ENCODE measurements at places on chromosomes 2 and 18.

DNA sequence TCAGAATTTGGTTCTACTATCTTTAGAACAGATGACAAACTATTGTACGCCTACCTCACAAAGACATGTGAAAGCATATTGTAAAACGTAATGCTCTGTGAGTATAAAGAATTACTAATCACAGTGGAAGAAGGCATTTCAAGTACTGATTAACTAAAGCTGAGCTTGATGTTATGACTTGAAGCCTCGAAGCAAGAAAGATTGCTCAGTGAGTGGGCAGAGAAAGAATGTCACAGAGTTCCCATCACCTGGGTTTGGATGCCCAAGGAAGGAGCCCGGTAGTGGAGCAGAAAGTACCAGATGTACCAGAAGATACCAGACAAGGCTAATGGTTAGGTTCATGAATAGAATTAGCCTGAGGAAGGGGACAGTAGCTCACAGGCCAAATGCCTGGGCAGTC lies 39.5 kb upstream of the FAM110C start:
- DNase-seq: no peak

GRCh38 chr2:15913146-15913545 lies 27.2 kb upstream of the MYCN start:
- no peak for DNase-seq

DNA sequence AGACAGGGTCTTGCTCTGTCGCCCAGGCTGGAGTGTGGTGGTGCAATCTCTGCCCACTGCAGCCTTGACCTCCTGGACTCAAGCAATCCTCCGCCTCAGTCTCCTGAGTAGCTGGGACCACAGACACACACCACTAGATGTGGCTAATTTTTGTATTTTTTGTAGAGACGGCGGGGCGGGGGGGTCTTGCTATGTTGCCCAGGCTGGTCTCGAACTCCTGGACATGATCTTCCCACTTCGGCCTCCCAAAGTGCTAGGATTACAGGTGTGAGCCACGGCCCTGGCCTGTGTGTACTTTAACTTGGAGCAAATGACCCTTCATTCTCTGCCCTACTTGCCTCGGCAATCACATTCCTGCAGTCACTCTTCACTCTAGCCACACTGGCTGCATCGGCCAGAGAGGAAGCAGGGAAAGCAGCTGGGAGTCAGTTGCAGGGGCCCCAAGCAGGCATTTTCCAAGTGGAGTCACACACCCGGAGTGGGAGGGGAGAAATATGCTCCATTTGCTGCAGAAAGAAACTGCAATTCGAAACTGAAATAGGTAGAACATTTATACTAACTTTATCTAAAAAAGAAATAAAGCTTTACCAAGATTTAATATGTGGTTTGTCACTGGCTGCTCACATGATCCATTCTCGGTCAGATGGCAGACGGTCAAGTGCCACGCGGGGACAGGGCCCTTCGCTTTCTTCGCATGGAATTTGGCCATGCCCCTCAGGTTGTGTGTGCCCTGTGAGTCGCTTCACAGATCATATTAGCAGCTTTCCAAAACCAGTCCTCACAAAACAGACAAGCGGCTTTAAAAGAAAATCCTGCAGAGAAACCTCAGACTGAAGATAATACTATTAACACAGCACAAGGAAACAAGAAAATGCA lies 37.1 kb downstream of the FAM161A start:
- DNase-seq: no peak

- no peak for DNase-seq
These were observed 35.1 kb downstream of the CTDP1 start for GRCh38 chr18:79714531-79715240.

- no peak for DNase-seq
These were observed at the start of gene MAP3K19 for GRCh38 chr2:135047300-135047699. MAP3K19 (minus strand) TSS chr2:135047447; CDS start chr2:135024647, 22,800 bp downstream.

DNA sequence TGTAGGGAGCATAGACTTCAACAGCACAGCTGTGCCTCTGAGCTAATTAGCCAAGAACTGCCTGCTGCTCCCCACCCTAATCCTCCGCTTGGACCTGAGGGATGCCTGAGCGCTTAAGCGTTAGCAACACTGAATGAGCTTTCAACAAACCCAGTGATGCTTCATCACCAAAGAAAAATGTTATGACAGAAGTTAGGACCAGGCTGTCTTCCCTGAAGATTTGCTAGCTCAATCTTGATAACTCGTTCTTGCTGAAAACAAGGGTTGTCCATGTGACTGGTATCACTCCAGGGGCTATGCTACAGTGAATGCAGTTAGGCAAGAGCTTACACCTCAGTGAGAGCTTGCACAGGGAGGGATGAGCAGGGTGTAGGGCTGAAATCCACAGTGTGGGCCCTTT lies 190.7 kb upstream of the SIX2 start:
- no peak for DNase-seq

- DNase-seq: no peak
These were observed 6.5 kb downstream of the RNF103 start for GRCh38 chr2:86617153-86617552.

DNA sequence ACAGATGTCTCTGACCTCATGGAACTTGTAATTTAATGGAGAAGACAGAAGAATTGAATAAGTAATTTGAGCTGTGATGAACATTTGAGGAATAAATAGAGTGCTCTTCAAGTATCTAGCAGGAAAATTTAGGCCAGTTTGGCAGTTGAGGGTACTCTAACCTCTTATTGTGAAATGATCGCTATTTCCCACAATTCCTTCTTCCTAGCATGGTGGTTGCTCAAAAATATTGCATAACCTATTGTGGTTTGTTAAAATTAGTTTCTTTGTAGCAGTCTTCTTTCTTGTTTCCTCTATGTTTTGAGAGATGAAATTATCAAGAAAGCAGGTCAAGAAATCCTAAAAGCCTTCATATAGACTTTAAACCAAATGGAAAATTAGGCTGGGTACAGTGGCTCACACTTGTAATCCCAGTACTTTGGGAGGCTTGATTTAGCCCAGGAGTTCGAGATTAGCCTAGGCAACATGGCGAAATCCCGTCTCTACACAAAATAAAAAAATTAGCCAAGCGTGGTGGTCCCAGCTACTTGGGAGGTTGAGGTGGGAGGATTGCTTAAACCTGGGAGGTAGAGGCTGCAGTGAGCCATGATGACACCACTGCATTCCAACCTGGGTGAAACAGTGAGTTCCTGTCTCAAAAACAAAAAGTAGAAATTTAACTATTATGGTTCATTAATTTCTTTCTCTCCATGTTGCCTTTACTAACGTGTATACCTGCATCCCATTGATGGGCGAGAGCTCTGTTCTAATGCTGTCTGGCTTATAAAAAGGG lies 58.7 kb downstream of the RBKS start:
- no peak for DNase-seq

GRCh38 chr2:237118025-237118424 lies 32.3 kb downstream of the COPS8 start:
- no peak for DNase-seq

DNA sequence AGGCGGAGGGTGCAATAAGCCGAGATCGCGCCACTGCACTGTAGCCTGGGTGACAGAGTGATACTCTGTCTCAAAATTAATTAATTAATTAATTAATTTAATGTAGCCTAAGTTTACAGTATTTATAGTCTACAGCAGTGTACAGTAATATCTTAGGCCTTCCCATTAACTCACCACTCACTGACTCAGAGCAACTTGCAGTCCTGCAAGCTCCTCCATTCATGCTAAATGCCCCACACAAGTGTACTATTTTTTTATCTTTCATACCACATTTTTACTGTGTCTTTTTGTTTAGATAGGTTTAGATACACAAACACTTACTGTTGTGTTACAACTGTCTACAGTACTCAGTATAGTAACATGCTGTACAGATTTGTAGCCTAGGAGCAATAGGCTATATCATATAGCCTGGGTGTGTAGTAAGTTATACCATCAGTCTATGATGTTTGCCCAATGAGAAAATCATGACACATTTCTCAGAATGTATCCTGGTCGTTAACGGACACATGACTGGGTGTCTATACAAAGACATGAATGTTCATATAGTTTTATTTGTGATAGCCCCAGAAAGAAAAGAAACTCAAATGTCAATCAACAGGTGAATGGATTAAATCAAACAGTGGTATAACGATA lies 15.8 kb upstream of the RNU2-63P start:
- no peak for DNase-seq

- DNase-seq: no peak
These were observed 7.1 kb downstream of the HOXD8 start for GRCh38 chr2:176136374-176137251.

GRCh38 chr2:3214806-3215404 lies 162.7 kb downstream of the EIPR1 start:
- DNase-seq: no peak

GRCh38 chr18:34322365-34323289 lies 97.9 kb upstream of the NOL4 start:
- DNase-seq: peak; percentile 59

- DNase-seq: peak; percentile 62
These were observed 222.6 kb upstream of the LRRTM1 start for GRCh38 chr2:80527119-80527518.

- DNase-seq: no peak
These were observed 35.5 kb downstream of the ACVR1 start for GRCh38 chr2:157840568-157841156.

GRCh38 chr2:238956676-238957075 lies 108.8 kb downstream of the TWIST2 start:
- DNase-seq: no peak

GRCh38 chr18:46250084-46250811 lies 146.1 kb downstream of the HAUS1 start:
- peak; percentile 92 for DNase-seq

- DNase-seq: no peak
These were observed 42.1 kb downstream of the RNF152 start for GRCh38 chr18:61850756-61851155.

GRCh38 chr18:10291568-10291981 lies 162.9 kb upstream of the APCDD1 start:
- no peak for DNase-seq

DNA sequence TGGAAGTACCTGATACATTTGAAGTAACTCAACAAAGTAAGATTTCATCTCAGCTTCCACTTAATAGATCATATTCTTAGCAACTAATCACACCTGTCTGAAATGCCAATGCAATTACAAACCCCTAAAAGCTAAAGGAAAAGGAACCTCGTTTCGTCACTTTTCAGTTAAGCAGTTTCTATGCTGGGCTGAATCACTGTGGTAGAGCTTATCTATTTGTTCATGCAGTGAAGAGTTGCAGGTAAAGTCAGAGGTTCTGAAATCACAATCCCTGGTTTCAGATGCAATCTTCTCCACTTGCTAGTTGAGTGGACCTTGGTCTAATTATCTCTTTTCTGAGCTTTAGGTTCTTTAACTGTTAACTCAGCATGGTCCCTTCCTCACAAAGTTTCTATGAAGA lies 6.3 kb downstream of the HRH4 start:
- no peak for DNase-seq

DNA sequence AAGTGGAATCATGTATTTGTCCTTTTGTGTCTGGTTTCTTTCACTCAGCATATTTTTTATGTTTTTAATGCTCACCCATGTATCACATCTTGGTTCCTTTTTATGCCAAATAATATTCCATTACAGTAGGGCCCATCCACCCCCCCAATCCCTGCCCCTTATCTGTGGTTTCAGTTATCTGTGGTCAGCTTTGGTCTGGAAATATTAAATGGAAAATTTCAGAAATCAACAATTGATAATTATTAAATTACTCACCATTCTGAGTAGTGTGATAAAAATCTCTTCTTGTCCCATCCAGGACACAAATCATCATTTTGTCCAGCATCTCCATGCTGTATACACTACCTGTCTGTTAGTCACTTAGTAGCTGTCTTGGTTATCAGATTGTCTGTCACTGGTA lies 66.7 kb downstream of the BIRC6 start:
- no peak for DNase-seq

- no peak for DNase-seq
These were observed 381.9 kb upstream of the MC4R start for GRCh38 chr18:60754413-60755009.

GRCh38 chr2:75720525-75720924 lies 9.8 kb upstream of the GCFC2 start:
- no peak for DNase-seq

- DNase-seq: no peak
These were observed 10.0 kb upstream of the ADAM17 start for GRCh38 chr2:9565436-9566153.

DNA sequence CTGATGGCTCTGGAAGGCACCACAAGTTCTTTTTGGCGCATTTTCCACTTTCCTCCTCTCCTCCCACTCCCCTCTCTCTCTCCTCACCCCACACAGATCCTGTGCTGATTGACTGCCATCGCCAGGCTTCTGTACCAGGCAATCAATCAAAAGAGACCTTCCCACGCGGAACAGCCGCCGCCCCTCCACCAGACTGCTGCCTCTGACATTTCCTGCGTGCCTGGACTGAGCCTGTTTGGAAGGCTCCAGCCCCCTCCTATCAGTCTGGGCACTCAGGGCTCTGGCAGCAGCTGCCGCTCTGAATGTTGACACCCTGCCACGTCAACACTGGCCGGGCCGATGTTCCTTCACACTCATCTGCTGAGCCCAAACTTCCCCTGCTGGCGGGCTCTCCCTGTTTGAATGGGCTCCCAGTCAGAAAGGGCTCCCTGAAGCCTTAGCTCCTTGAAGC lies 467.7 kb downstream of the EPHA4 start:
- DNase-seq: no peak

DNA sequence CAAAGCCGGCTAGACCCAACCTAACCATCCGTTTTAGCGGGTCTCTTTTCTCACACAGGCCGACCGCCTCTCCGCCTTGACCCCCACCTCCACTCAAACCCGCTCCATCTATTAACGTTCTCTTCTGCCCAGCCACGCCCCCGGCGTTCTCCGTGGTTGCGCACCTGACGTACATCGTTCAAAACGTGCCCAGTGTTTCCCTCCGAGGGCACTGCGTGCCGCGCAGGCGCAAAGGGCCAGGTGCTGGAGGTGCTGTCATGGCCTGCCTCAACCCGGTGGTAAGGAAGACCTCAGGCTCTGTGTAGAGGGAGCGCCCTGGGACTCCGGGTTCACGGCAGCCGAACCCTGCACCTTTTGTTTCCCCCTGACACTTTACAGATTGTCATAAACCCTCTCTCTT lies at the start of gene GTF2A1L:
Gene GTF2A1L (plus strand): TSS at position 239 of the 400 bp plus-strand sequence. CDS start 19 bp downstream, at position 258.
- no peak for DNase-seq

GRCh38 chr2:16931441-16931840 lies 265.8 kb upstream of the CYRIA start:
- DNase-seq: no peak

- no peak for DNase-seq
These were observed 45.2 kb downstream of the FAM178B start for GRCh38 chr2:96940980-96941775.

DNA sequence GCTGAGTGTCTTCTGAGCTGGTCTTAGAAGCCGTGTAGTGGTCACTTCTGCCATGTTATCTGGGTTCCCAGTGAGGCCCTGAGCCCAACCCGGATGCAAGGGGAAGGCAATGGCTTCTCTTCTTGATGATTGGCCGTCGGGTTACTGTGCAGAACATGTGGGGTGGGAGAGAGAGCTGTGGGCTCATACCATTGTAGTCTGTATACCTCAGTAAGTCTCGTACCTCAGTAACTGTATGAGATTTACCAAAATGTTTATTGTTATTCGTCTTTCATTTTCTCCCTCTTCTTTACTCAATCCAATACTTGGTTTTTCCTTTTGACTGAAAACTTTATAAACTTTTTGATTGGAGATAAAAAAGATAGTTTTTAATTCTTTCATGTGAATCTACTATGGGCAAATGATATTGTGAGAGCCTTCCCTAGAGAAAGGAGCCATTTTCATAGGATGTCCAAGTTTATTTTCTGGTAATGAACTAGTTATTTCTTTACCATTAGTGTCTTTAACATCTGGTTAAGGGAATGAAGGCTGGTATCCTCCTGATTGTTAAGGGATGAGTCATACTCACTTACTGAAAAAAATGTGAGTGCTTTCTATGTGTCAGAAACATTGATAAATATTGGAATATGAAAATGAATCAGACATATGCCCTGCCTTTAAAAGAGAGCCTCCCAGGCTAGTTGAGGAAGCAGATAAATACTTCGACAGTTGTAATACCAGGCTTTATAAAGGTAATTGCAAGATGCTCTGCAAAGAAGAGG lies 129.9 kb downstream of the PRPF40A start:
- DNase-seq: no peak

Data from GM12878 (cell line).